ENCODE measurements at places on chromosomes 3 and 15.

- no peak for DNase-seq
Measured at GRCh38 chr3:197926418-197926817, 23.6 kb upstream of the RPL35A start.

GRCh38 chr15:46735115-46735514 is 982.2 kb upstream of the SEMA6D start:
- DNase-seq: no peak

DNA sequence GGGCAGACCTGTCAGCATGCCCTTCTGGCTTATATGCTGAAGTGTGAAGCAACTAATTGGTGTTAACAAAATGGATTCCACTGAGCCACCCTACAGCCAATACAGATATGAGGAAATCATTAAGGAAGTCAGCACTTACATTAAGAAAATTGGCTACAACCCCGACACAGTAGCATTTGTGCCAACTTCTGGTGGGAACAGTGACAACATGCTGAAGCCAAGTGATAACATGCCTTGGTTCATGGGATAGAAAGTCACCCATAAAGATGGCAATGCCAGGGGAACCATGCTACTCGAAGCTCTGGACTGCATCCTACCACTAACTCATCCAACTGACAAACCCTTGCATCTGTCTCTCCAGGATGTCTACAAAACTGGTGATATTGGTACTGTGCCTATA is 9.4 kb downstream of the PIK3CB start:
- DNase-seq: no peak

DNA sequence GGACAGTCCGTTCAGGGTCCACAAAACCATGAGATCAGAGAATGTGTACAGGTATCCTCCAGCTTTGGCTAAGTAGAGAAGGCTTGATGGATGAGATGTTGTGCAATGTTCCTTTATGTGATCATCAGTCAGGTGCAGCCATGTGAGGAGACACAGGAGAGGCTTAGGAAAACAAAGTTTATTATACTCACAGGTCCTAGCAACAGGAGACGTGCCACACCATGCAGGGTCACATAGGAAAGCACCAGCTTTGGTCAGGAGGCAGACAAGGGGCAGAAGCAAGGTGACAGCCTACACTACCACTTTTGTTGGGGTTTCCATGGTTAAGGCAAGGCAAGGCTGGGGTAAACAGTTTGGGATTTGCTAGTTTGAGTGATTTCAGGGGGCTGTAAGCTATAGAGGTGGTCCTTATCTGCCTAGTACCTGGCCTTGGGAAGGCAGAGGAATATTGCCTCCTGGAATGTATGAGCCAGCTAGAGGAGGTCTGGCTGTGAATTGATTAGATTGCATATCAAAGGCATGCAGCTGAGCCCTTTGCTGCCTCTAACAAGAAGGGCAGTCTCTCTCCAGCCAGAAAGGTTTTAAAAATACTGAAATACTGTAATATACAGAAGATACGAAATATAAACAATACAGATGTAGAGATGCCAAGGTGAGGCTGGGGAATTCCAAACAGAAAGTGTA is 248.6 kb downstream of the RYR3 start:
- DNase-seq: no peak

GRCh38 chr3:115658032-115658336 is 34.7 kb downstream of the GAP43 start:
- no peak for DNase-seq

- no peak for DNase-seq
Measured at GRCh38 chr3:72100080-72100511, 315.1 kb upstream of the PROK2 start.

GRCh38 chr15:51494411-51495314 is 127.9 kb downstream of the DMXL2 start:
- no peak for DNase-seq

DNA sequence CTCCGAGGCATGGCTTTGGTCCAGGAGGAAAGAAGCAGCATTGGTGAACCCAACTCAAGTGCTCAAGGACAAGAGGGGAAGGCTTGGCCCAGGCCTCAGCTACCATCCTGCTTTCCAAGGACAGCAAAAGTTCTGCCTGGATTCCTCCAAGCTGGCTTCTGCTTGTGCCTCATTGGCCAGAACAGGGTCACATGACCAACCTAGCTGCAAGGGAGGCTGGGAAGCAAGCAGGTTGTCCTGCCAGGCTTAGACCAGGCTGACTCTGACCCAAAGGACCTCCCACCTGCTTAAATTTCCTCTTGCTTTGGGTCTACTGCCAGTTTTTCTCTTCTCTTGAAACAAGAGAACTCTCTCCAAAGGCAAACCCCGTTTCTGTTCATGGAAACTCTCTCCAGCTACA is 70.7 kb downstream of the RPN1 start:
- no peak for DNase-seq

DNA sequence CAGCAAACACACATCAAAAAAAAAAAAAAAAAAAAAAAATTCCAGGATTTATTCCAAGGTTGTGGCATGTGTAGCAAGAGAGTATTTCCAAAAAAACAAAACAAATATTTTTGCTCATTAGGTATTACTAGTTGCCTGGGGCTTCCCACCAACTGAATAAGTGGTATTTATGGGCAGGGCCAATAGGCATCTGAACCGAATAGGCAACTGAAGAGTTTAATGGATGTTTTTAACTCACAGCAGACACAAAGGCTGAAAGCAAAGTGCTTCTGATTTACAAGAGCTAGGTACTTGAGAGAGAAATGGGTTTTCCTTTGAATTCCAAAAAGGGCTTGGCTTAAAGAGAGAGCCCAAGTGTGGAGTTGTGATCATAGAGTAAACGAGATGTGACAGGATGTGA is 21.4 kb downstream of the EIF4E3 start:
- no peak for DNase-seq

- no peak for DNase-seq
Measured at GRCh38 chr15:95693917-95694316, 636.6 kb upstream of the NR2F2 start.

- DNase-seq: no peak
Measured at GRCh38 chr3:78165876-78166275, 1126.0 kb downstream of the ROBO2 start.

DNA sequence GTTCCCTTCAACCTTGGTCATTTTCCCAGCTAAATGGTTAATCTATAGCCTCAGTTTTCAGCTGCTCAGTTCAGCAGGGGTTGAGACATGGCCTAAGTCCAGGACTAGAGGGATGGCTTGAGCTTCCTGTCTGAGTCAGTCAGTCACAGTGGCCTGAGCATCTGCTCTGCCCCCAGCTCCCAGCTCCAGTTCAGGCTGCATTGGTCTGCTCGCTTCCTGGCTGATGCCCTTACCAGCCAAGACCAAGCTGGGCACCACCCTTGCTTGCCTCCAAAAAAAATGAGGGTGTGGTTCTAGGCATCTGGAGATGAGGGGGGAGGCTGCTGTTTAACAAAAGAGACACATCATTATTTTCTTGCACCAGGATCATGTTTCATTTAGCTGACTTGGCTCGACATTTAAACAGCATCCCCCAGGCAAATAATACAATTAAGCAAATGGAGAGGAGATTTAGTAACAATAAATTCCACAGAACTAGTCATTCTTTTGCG is 70.7 kb downstream of the WNT5A start:
- no peak for DNase-seq

Data from T follicular helper cell (primary cell).